ENCODE measurements at places on chromosomes 4 and X.

DNA sequence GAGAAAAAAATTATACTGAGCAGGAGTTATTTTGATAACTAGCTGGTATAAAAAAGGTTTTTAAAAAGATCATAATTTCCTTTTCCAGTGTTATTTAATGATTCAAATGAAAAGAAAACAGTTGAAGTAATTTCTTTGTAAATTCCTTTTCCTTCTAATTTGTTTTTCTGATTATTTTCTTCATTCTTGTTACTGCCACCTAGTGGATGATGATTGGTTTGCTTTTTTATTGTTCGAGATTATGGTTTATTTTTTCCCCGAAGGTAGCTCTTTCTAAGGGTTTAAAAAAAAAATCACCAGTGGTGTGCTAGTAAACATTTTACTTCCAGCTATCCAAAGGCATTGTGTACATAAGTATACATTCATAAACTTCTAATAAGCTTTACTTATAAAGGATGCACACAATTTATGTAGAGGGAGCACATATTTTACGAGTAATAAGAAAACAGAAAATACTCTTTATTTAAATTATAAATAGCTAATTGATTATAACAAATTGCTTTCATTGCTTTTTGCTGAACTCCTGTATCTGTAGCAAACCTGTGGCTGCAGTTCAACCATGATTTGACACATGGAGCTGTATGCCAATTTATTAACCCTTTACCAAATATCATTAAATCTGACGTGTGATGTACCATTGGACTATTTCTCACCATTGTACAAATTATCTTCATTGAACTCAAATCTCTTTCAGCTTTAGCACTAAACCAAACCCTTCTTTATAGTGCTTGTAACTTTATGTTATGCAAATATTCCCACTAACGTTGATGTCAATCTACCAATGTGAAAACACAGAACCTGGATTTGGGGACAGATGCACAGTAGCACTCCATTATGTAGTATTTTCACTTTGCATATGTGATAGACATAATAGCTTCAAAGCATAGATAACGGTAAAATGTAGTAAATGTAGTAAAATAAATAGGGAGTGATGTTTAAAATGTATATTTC lies 97.8 kb upstream of the ANK2 start:
- DNase-seq = no peak

DNA sequence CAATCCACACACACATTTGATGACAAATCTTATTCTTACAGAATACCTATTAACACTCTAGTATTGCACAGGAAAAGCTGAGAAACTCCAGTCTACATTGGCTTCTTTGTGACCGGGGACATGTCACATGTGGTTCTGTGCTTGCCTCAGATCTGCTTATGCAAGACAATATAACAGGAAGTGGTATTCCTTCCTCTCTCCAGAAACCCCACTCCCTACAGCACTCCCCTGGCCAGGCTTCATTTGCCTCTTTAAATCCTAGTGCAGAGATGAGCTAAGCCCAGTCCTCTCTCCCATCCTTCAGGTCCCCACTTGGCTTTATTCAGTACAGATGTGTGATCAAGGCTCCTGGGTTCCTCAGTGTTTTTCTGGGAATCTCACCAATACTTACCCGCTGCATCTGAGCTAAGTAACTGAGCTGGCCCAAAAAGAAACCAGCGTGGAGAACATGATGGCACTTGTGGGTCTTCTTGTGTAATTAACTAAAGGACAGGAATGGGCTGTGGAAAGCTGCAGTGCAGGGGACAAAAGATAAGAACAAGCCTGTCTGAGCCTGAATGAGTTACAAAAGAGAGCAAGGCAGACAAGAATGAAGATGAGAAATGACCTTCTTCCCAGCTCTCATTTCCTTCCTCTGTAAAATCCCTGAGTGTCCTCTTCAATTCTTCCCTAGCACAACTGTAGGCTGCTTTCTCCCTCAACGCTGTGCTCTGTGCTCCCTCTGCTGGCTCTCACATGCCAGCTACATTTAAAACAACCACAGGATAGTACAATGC lies 105.6 kb downstream of the HNRNPD start:
- DNase-seq = peak; percentile 18

DNA sequence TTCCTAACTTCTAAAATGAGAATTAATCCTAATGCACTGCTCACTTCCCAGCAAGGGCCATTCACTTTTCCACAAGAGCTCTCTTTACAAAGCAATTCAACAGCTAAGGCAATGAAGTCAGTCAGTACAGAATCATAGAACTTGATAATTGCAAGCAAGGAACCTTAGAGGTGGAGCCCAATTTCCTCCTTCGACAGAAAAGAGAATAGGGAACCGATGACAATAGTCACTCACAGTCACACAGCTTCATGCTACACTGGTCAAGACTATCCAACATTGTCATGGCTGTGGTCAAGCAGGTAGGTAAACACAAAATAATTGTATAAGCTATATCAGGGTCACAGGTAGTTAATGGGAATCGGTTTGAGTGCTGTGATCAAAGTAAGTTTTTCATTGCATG lies 90.0 kb downstream of the ELOVL6 start:
- DNase-seq = no peak

- DNase-seq = no peak
These were observed 11.7 kb upstream of the HERC5 start for GRCh38 chr4:88445252-88445651.

- DNase-seq = no peak
These were observed 57.8 kb upstream of the XAGE1B start for GRCh38 chrX:52574416-52575275.

All from stimulated activated CD4-positive, alpha-beta T cell treated with anti-CD3 and anti-CD28 coated beads, Interleukin-12 subunit alpha, Interleukin-12 subunit beta, amount 100 ng/mL, for 4 hours (primary cell).